CD8-positive, alpha-beta T cell (primary cell): ENCODE measurements at places on chromosomes 3 and 15.
A peak's percentile ranks its signal among the peaks of the same experiment; 100 is the strongest.

DNA sequence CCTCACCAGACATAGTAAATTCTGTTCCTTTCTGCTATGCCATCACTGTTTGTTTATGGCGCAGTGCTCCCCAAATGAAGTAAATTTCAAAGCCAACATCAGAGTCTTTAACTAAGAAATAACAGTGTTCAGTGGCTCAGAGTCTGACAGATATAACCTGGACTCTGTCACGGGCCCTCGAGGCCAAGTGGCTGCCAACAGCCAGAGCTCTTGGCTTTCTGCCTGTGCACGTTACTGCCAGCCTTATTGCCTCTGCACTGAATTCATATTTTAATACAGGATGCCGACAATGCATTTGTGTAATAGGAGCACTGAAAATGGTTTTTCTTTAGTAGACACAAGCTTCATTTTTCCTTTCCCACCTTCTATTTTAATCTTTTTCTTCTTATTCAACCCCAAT lies 219.9 kb downstream of the NLGN1 start:
- DNase-seq, result no peak

DNA sequence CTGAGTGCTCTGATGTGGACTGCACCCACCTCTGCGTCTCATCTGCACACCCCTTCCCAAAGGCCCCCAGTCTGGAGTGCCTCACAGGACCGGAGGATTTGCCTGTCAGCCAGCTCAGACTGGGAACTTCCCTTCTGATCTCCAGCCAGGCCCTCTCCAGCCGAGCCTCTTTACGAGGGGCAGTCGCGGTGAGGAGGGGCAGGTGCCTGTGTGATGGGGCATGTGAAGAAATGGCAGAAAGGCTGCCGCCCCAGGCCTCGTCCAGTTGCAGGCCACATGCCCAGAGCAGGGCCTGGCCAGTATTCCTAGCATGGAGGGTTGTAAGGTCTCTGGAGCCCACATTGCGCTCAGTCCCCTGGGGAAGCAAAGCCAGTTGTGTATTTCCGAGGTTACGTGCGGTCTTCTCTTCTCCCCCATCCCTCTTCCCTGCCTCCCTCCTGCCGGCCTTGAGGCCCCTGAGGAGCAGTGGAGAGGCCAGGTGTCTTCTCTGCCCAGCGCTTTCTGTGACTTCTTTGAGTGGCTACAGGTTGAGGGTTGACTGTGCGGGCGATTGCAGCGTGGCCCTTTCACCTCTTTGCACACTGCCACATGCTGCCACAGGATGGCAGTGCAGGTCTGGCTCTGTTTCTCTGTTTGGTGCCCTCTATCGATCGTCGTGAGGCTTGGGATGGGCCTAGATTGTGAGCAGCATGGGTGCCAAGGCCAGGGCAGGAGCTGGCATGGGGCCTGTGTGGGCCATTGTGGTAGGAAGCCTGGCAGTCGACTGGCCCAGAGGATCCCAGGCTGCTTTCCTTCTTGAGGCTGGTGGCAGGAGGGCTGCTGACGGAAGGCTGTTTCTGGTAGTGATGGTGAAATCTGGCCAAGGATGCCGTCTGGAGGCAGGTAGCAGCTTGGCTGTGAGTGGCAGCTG lies 5.3 kb downstream of the CLK3 start:
- DNase-seq, result peak; percentile 80

DNA sequence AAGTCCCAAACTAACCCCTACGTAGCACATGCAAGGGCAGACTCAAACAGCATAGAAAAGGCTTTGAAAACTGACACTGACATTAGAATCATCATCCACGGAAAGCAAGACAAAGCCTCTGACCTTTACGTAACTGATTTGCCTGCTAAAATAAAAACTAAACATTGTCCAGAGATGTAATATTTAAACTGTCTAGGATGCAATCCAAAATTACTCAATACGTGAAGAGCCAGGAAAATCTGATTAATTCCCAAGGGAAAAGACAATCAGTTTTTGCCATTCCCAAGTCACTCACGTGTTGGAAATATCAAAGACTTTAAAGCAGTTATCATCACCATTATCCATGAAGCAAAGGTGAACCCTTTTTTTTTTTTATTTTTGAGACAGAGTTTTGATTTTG lies 13.3 kb upstream of the IQCF1 start:
- DNase-seq, result no peak

DNA sequence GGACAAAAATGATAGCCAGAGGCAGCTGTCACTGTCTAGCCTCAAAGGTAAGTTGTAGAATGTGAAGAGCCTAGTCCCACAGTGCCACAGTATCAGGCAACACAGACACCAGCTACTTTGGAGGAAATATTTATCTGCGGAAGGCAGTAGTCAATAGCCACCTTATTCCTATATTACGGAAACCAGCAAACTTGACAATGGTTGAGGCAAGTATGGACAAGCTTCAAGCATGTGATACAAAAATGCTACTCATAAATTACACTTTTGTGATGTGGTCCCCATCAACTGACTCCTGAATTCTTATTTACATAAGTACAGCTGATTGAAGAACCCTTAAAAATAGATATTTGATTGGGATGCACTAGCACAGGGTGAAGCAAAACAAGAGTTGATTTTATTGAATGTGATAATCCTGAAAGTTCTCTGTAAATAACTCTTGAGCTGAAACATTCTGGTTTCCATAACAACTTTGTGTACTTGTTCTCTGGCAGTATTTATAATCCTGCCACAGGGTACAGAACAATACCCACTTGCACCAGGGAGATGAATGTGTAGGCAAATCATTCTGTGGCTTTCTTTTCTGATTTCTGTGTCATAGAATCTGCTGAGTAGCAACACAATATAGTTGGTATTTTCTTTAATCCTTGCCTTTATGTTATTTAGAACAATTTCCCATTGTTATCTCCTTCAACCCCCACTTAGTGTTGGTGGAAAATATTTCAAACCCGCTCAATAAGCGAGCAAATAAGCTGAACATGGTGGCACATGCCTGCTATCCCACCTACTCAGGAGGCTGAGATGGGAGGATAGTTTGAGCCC lies at the start of gene ANKUB1:
Gene ANKUB1, minus strand, starts transcription at position 103 of the 819 bp plus-strand sequence. CDS start 188 bp downstream, outside the sequence.
- DNase-seq, result no peak
